GM04503 (cell line): ENCODE measurements at places on chromosomes 3 and 15.

GRCh38 chr15:40892447-40893012 lies 1.7 kb upstream of the VPS18 start:
- no peak for DNase-seq

DNA sequence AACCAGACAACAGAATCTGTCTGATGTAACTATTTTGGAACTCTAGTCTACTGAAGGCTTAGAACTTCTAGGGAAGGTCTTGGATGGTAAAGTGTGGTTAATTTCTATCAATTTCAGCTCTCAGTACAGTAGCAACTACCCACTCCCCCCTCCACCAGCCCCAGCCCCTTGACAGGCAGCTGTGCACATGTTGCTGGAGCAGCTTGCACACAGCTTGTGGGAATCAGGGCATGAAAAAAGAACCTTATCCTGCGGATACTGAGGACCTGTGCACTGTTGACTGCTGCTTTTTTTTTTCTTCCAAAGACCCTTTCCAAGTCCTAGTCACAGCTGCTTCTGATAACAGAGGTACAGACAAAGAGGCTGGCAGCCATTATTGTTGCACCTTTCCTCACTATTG lies 81.5 kb upstream of the UBP1 start:
- DNase-seq = no peak

GRCh38 chr3:142007710-142008399 lies 131.4 kb downstream of the ATP1B3 start:
- DNase-seq = no peak

DNA sequence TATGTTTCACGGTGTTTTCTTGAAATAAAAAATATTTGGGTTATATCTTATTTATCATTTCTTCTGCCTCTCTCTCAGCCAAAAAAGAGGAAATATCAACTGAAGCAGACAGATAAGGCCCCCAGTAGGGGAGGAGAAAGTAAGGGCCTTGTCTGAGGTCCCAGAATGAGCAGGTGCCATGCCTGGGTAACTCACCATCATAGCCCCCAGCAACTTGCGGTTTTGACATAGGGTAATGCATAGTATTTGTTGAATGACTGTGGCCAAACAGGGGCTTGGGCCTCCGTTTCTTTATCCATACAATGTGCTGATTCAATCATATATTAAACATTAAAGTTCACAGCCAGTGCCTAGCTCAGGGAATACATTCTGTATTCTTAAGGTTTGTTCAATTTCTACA lies 119.6 kb downstream of the ABI3BP start:
- DNase-seq = no peak

DNA sequence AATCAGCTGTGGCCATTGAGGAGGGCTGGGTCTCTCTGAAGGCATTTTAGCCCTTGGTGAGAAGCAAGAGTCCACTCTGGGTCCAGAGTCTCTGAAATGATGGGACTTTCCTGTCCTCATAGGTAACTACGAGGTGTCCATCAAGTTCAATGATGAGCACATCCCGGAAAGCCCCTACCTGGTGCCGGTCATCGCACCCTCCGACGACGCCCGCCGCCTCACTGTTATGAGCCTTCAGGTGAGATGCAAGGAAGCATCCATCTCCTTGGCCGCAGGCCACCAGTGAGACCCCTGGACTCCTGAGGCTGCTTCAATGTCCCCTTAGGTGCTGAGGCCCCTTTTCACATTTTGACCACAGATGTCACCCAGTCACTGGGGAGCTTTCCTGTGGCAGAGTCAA lies 54.9 kb downstream of the DNASE1L3 start:
- DNase-seq = no peak

DNA sequence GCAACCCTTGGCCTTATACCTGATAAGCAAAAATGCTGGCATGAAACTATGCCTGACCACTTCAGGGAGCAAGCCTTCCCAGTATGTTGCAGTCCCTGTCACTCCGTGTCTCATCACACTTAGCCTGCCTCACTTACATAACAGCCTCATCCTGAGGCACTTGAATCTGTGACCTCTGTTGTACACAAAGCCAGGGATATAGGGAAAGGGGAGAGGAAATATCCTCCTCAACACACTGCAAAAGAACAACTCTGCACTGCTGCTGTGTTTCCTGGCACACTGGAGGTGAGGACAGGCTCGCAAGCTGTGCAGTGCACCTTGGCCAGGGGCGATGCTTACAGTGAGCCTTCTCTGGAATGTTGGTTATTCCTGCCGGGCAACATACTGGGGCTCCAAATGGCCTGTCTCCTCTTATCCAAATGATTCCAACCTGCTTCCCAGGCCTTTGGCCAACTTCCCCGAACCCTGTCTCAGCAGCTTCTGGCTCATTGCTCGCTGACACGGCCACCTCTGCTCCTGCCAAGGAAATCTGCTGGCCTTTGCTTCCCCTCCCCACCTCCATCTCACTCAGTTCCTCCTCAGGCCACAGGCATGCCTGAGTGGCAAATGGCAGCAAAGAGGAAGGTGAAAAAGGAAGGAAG lies 109.2 kb downstream of the CD47 start:
- DNase-seq = no peak

- DNase-seq = no peak
These were observed 8.0 kb upstream of the KBTBD8 start for GRCh38 chr3:66989860-66990696.

GRCh38 chr3:115146418-115147328 lies at the start of gene ZBTB20:
Gene ZBTB20 (minus strand): TSS chr3:115147288.
- peak; percentile 22 for DNase-seq

GRCh38 chr3:37906734-37907282 lies 45.1 kb downstream of the CTDSPL start:
- DNase-seq = no peak

GRCh38 chr3:39202094-39202493 lies 9.7 kb upstream of the XIRP1 start:
- DNase-seq = no peak
